ENCODE measurements at places on chromosomes 4 and X.

DNA sequence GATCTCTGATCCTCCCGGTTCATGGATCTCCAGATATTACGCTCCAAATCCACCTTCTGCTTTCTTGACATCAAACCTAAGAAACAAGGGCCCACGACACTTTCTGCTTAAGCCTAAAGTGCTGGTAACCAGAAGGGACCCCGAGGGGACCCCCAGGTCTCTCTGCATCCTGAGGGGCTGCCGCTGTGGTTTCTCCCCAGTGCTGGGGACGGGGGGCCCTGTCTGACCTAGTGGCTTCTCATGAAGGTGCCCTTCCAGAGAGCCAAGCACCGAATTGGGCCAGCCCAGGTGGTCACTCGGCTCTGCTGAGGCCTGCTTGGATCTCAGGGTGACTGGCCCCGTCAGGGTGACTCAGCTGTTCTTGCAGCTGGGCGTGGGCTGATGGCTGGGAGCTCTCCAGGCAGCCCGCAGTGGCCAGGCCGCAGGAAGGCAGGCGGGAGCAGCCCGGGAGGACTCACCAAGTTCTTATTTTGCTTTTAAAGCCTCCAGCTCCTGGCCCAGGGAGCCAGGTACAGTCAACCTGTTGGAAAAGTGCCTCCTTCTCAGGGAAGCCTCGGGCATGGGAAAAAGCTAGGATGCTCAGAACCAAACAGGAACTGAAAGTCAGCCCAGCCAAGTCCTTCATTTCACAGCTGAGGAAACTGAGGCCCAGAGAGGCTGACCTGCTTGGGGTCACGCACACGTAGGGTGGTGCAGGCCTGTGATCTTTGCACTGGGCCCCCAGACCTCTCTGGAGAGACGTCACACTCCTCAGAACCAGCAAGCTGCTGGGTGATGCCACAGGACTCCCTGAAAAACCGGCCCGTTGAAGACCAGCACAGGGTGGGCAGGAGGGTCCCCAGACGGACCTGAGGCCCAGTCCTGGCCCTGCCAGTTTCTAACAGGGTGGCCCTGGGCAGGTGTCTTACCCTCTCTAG, 16.7 kb downstream of the BLOC1S4 start:
- no peak for DNase-seq

- DNase-seq: no peak
These were observed 34.7 kb downstream of the CCNI start for GRCh38 chr4:77040854-77041725.

DNA sequence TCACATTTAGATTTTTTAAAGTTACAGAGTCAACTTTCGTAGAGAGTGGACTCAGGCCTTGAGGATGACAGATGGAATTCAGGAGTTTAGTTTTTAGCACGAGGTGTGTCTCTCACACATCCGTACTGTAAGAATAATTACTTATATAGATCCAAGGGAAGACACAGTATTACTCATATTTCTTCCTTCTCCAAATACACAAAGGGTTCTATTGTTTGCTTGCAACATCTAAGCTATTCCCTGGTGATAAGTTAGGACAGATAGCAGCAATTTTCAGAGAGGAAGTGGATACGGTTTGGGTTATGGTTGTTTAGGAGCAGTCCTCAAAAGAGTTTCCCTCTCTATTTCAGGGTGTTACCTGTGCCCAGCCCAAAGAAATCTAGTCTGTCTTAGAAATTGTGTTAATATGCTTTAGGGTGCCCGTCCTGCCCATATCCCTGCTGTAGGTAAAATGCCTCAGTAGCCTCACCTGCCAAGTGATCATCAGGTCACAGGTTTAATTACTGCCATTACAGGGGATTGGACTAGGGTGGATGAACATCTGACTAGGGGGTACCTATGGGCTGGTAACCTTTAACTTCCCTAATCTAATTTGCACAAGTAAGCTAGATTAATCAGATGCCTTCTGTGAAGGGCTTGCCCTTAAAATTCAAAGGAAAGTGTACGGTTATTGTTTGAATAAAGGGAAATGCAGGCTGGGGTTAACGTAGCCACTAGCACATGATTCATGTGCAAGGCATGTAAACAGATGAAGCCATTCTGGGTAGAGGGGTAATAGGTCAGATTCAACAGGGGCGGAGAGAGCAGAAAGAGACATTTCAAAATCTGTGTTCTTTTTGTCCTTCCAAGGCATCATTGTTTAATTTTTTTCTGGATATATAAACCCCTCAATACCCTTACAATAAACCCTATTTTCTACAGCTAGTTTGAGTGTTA, 8.7 kb upstream of the PPP3CA start:
- no peak for DNase-seq

DNA sequence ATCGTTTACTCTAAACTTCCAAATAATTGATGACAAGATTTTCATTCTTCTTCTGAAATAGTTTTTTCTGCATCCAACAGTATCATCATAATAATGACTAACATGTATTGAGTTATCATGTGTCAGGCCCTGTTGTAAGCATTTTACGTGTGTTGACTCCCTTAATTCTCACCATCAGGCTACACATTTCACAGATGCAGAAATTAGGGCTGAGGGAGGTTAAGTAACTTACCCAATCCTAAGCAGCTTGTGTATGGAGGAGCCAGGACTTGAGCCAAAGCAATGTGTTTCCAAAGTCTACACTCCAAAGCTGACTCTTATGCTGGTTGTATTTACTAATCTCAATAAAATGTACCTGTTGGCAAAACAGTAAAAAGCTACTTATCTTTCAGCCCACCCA, 11.2 kb upstream of the KDR start:
- no peak for DNase-seq

DNA sequence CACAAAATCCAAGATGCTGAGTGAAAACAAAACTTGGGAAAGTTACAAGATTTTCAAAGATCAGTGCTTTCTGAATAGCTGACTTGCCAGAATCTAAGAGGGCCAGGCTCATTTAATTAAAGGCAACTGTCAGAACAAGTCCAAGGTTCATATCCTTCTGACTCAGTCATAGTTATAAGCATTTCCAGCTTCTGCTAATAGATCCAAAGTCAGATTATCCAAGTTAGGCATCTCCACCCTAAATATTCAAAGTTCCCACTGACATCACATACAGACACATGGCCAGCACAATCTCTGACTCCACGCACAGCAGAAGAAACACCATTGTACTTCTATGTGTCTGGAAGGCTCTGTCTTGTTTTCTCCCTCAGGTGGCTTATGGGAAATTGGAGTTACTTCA, 41.8 kb downstream of the GASK1B start:
- no peak for DNase-seq

DNA sequence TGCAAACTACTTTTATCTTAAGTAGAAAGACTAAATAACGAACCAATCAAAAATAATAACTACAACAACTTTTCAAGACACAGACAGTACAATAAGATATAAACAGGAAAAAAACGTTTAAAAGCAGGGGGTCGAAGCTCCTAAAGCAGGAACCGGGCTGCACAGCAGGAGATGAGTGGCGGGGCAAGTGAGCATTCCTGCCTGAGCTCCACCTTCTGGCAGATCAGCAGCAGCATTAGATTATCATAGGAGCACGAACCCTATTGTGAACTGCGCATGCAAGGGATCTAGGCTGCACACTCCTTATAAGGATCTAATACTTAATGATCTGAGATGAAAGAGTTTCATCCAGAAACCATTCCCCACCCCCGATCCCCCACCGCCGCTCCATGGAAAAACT, 146.2 kb downstream of the TEX11 start:
- DNase-seq: no peak

DNA sequence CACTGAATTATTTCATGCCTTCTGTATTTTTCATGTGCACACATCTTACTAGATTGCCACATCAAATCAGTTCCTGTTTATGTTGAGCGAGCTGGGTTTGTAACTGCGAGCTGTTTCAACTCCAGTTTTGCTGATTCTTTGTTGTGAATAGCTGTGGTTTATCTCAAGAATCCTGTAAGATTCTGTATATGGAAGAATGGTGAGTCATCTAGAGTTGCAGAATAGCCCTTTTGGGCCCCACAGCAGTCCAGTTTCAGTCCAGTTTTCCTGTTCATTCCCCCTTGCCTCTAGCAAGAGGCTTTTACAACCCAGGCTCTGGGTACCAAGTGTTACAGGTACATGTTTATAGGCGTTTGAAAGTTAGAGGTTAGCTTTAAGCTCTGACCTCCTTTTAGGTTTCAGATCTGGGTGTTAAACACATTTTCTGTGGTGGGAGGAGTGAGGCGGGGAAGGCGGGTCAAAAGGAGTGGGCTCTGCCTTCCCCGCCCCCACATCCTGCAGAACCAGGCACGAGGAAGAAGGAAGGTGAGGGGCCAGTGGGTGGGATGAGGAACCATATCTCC, 32.7 kb downstream of the TBC1D14 start:
- no peak for DNase-seq

DNA sequence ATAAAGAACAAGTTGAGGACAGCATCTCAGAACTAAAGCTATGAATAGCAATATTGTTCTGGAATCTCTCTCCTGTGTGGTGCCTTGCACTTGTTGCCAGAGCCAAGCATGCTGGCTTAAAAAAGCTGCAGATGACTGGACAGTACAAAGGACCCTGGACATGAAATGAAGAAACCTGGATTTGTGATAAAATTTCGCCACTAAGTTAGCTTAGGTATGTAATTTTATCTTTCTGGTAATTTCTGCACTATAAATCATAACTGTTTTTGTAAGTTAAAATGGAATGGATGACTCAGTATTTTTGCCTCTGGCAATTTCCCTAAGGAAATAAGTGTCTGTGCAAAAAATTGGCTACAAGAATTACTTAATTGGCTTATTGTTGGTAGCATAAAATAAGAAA, 317.2 kb downstream of the CAMK2D start:
- DNase-seq: no peak

DNA sequence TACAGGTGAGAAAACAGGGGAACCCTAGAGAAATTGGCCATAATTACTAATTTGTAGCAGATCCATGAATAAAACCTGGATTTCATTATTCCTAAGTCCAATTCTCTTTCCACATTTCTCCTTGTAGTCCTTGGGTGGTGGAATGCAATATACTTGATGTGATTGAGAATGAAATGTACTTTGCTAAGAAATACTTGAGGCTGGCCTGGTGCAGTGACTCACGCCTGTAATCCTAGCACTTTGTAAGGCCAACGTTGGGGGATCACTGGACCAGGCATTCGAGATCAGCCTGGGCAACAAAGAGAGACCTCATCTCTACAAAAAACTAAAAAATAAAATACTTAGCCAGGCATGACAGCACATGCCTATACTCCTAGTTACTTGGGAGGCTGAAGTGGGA, 15.9 kb downstream of the TMEM184C start:
- no peak for DNase-seq

DNA sequence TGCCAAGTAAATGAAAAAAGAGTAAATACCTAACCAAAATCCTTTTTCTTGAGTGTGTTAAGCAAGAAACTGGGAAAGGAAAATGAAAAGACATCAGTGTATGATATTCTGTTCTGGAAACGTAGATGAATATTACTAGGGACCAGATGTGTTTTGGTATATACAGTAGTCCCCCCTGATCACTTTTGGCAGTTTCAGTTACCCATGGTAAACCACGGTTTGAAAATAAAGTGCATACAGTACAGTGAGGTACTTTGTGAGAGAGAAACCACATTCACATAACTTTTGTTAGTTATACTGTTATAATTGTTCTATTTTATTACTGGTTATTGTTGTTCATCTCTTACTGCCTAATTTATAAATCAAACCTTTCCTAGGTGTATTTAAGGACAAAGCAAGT, 250.9 kb downstream of the TENM3 start:
- no peak for DNase-seq

GRCh38 chr4:75016472-75016871, 83.6 kb downstream of the PARM1 start:
- DNase-seq: no peak

DNA sequence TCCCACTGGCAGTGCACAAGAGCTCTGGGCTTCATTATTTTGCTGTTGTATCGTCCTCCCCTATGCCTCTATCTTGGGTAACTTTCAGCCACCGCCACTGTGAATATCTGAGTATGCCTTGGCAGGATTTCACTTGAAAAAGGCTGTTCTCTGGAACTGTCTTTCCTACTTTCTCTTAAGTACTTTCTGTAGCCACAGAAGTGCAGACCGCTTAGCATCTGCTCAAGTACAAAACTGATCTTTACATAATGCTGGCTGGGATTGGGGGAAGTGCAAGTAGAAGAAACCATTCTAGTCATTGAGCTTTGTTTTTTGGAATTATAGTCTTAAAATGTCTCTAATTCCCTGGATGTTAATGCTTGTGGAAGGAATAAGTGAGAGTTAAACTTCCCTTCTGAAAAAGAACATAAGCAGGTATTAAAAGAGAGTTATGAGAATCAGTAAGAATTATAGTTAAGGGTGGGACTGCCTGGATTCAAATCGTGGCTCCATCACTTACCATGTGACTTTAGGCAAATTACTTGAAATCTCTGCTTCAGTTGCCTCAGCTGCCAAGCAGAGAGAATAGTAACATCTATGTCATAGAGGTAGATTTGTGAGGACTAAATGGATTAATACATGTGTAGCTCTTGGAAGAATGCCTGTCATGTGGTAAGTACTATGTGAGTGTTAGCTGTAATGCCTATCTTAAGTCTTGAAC, 77.5 kb downstream of the MID1IP1 start:
- DNase-seq: no peak
